ENCODE measurements at places on chromosomes 2 and 18. TPM values are rescaled to one million over a fixed set of nuclear protein-coding genes. Genes with fewer than 3 reads are reported as not detected.

GRCh38 chr2:31764169-31764568, 183.4 kb upstream of the SRD5A2 start:
- DNase-seq = no peak

The ST6GAL2 gene
- 2.7 TPM for total RNA-seq

GRCh38 chr2:160054984-160055725, 7.3 kb downstream of the PLA2R1 start:
- no peak for DNase-seq

GRCh38 chr2:72803151-72803550, 22.7 kb downstream of the EXOC6B start:
- DNase-seq = no peak

GRCh38 chr2:224937887-224938286, 104.4 kb downstream of the DOCK10 start:
- no peak for DNase-seq

The AOX1 gene
- total RNA-seq = 8.7 TPM

DNA sequence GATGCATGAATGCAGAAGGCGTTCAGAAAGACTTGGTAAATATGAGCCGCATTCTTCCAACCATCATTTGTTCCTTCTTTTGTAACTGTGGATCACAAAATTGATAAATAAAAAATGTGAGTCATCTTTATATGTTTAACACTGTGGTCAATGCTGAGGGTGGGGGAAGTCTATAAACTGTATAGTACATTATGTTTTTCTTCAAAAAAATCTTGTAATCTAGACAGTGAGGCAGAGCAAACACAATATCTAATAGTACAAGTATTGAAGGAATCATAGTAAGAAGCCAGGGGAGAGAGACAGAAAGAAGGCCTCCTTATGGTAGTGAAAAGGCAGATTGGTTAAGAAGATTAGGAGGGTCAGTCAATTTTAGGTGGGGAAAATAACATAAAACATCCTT, 30.7 kb upstream of the CALCRL start:
- DNase-seq = no peak

The LAMA3 gene
- 202 TPM for total RNA-seq

The NIFK gene
- 18.9 TPM for total RNA-seq

Data from upper lobe of left lung (tissue), 6 donors.